ENCODE measurements at places on chromosomes 13 and 19. TPM values are rescaled to one million over a fixed set of nuclear protein-coding genes. Genes with fewer than 3 reads are reported as not detected.

The PDCD2L gene
- 43.3 TPM for total RNA-seq

DNA sequence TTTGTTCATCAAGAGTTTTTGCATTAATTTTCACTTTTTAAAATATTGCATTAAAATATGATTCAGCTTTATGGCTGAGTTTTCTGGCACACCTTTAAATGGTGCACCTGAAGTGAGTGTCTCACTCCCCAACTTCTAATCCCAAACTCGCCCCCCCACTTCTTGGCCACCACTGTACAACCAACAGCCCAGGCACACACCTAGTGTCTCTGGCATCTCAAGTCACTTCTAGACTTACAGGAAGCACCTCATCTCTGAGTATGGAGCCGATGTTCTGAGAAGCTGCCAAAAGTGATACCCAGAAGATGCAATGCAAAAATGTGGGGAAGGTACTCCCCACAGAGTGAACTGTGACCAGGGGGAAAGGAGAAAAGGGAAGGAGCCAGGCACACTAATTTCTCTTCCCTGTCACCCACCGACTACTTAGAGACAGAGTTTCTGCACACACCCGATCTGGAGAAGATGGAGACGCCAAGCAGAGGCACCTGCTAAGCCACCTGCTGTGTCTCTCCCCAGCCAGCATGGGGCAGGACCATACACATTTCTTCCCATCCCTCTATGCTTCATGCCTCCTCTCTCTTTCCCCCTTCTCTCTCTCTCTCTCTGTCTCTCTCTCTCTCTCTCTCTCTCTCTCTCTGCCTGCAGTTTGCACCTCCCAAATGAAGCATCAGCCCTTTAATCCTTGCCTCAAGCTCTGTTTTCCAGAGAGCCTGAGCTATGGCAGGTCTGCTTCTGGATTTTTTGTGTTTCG lies 155.3 kb upstream of the ZNF507 start:
- H3K27me3 ChIP-seq, result no peaks in the 10 kb centered on the region
- H3K27ac ChIP-seq, result no peak overlapping the region
- no peak for DNase-seq
- no peaks in the 10 kb centered on the region for H3K4me1 ChIP-seq
- peaks cover 2% of the 10 kb centered on the region for H3K36me3 ChIP-seq

DNA sequence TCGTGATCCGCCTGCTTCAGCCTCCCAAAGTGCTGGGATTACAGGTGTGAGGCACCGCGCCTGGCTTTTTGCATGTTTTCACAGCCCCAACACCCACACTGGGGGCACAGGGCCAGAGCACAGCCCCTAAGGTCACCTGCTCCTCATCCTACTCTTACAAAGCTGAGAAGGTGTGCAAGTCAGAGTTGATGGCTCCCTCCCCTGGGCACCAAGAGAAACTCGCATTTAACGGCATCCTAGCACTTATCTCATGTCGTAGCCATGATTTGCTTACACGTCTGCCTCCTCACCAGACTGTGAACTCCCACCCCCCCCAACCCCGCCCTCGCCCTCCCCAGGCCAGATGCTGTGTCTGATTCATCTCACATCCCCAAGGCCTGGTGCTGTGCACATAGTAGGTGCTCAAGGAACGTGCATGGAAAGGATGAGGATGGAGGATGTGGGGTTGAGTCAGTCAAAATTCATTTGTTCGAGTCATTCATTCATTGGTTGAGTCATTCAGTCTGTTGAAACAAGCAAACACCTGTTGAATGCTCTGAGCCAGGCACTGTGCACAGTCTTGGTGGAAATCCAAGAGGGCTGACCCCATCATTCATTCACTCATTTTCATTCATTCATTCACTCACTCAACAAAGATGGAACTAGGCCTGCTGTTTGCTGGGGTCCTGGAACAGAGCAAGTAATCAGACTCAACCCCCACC lies 11.3 kb downstream of the SHANK1 start:
- no peaks in the 10 kb centered on the region for H3K27me3 ChIP-seq
- 0 out of 2 replicates have a peak, but pooled peaks cover 3% of the 10 kb centered on the region for H3K4me1 ChIP-seq
- H3K36me3 ChIP-seq, result no peaks in the 10 kb centered on the region
- H3K4me3 ChIP-seq, result no peak overlapping the region

The ZNF563 gene
- 1.9 TPM for total RNA-seq

The CYP2A7 gene
- not detected for total RNA-seq

DNA sequence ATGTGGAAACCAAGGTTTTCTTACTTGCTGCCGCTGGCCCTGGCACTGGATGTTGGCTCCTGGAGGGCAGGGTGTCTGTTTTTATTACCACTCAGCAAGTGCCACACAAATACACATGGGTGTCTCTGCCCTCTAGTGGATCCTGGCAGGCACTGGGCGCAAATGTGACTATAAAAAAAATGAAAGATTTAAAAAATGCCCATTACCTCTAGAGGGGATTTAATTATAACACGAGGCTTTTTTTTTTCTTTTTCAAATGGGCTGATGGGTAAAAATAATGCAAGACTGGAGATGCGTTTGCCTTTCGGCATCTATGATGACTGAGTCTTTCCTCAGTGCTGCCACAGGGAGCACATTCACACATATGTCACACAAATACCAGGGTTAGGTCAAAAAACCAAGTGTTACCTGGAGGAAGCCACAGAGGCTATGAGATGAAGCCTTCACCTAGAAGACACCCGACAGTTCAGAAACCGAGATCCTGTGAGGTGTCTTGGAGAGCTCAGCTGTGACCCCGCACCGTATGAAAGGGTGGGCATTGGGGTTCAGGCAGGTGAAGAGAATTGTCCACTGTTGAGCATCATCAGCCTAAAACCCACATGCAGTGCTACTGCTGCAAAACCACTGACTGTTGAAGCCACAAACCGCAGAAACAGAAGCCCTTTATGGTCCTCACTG lies 25.7 kb downstream of the CHAMP1 start:
- no peak overlapping the region for H3K4me3 ChIP-seq
- no peaks in the 10 kb centered on the region for H3K4me1 ChIP-seq
- H3K36me3 ChIP-seq, result 0 out of 3 replicates have a peak, but pooled peaks cover 2% of the 10 kb centered on the region
- no peak overlapping the region for H3K27ac ChIP-seq
- DNase-seq, result no peak

DNA sequence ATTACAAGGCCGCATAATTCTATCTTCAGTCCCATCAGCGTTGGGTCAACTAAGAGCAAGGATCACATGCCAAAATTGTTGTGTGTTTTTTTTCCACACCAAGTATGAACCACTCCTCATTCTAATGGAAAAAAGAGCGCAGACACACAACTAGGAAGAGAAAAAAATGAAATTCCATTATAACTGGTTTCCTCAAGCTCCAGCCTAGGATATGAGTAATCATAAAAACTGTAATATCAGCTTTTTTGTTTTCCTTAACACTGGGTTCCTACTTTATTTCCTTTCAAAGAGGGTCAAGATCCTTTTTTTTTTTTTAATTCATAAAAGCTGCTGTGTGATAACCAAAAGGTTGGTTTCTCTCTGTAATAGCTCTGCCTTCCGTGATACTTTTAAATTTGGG lies 19.4 kb downstream of the TSHZ3 start:
- H3K27me3 ChIP-seq, result no peaks in the 10 kb centered on the region
- no peak overlapping the region for H3K27ac ChIP-seq
- H3K4me1 ChIP-seq, result peaks cover 9% of the 10 kb centered on the region
- DNase-seq, result no peak
- no peaks in the 10 kb centered on the region for H3K36me3 ChIP-seq

The STOML3 gene
- total RNA-seq, result not detected

- no peak overlapping the region for H3K27ac ChIP-seq
- H3K4me1 ChIP-seq, result no peaks in the 10 kb centered on the region
- peak; percentile 80 for DNase-seq
Observed at GRCh38 chr19:54478677-54479266, 5.7 kb upstream of the CDC42EP5 start.
